ENCODE measurements at places on chromosomes 1 and 21.
A peak's percentile ranks its signal among the peaks of the same experiment; 100 is the strongest.

DNA sequence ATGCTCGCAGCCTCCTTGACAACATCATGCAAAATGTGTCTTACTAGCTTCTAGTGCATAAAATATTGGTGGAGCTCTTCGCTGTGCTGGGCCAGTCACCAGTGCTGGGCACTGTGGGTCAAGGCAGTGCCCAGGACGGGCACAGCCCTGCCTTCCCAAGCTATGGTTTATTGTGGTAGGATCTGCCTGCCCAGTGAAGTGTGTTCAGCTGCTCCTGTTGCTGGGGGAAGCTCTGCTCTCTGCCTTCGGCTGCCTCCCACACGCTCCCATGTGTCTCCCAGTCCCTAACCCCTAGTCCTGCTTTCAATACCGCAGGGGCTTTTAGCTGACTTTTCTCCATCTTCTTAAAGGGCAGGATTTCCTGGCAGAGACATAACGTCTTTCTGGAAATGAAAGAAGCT is 15.7 kb downstream of the EPHX1 start:
- no peak for DNase-seq

DNA sequence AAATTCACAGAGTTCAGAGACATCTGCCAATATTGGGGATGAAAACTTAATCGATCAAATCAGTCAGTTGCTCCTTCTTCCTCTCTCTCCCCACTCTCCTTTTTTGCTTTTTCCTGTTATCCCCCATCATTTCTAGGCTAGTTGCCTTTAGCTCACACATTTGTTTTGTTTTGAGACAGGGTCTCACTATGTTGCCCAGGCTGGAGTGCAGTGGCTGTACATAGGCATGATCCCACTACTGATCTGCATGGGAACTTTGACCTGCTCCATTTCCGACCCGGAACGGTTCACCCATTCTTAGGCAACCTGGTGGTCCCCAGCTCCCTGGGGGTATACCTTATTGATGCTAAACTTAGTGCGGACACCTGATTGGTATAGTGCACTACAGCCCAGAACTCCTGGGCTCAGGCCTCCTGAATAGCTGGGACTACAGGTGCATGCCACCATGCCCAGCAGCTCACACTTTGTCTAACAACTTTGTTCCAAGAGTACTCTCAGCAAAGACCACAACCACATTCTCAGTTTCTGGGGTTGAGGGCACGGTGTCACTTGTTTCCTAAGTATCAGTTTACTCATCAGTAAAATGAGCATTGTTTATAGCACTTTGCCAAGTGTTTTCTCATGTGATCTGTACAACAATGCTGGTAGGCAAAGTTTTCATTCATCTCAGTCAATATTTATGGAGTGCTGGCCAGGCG is 6.7 kb upstream of the ELOA start:
- DNase-seq: peak; percentile 29

DNA sequence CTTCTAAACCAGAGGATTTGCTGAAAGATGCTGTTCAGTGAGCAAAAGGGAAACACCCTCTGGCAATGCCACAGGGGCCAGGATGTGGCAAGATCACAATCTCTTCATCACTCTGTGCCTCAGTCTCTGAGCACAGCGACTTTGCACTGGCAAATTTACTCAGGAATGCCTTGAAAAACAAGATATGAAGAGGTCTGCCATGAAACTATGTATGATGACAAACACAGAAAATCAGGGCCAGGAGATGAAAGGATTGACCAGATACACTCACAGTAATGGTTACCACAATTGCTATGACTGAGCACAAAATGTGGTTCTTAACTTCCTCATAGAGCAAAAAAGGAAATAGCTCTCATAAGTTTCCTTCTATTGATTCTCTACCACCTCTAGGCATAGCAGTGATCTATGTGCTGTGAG is 5.8 kb downstream of the TTC13 start:
- DNase-seq: peak; percentile 50

DNA sequence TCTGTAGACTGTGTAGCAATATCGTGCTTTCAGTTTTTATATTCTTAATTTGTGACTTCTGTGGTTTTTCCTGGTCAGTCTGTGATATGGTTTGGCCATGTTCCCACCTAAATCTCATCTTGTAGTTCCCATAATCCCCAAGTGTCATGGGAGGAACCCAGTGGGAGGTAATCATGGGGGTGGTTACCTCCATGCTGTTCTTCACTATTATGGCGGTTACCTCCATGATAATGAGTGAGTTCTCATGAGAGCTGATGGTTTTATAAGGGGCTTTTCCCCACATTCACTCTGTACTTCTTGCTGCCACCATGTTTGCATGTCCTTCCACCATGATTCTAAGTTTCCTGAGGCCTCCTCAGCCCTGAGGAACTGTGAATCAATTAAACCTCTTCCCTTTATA is 169.8 kb downstream of the LEPR start:
- DNase-seq: no peak

GRCh38 chr1:33719771-33720670 is 143.9 kb upstream of the HMGB4 start:
- DNase-seq: no peak
